ENCODE measurements at places on chromosomes 4 and X.

GRCh38 chrX:36543499-36543898, 464.7 kb upstream of the FAM47C start:
- no peak for DNase-seq

- no peak for DNase-seq
Measured at GRCh38 chrX:72467135-72467534, 105.5 kb downstream of the HDAC8 start.

GRCh38 chr4:7055990-7056325, 11.9 kb downstream of the GRPEL1 start:
- DNase-seq: no peak

DNA sequence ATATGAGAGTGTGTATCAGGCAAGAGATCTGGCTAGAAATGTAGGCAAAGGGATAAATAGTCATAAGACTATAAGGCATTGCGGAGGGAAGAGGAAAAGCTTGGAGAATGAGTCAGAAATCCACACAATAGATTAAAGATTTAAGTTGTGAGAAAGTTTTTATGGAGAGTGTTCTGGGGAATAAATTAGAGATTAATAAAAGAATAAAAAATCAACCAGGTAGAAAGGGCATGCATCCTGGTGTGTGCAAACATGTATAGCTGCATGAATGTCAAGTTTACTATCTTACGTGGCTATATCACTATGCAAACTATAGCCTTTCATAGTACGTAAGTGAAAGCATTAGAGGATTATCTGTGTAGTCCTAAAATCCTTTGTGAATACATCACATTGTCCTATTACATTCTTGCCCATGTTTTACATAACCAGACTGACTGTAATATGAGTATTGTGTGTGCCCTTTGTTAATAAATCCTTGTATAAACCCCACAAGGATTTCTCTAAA, 36.9 kb downstream of the SNCA start:
- no peak for DNase-seq

GRCh38 chr4:145936997-145937901, 1.4 kb downstream of the ZNF827 start:
- DNase-seq: peak; percentile 49

DNA sequence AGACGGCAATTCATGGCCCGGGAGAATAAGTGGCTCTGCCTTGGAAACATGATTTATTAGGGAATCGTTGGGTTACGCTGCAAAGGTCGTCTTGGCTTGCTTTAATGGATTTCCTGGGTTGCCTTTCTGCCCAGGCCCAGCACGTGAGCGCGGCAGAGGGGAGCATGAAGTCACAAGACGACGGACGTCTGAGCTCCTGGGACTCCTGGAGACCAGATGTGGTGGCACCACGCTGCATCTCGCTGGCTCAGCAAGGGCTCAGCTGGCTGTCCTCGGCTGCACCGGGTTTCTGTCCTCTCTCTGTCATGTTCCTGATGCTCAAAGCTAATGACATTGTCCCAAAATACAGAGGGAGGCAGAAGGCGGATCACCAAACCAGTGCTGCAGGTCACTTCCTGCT, 61.2 kb downstream of the C4orf50 start:
- DNase-seq: no peak

GRCh38 chrX:18545771-18546170, 120.4 kb downstream of the CDKL5 start:
- no peak for DNase-seq

DNA sequence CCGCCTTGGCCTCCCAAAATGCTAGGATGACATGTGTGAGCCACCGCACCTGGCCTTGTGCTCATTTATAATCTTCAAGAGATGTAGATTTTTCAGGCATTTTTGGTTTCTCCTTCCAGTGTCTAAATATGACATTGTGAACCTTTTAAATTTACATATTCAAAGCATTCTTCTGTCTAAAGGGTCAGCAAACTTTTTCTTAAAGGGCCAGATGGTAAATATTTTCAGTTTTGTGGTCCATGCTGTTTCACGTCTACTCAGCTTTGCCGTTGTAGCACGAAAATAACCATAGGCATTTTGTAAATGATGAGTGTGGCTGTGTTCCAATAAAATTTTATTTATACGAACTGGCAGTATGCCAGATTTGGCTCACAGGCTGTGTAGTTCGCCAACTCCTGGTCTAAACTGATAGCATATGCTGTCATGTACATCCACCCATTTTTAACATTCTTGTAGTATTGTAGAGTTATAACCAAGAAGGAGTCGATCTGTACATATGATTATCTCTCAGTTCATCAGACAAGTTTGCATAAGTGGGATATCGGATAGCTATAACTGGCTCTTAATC, 12.7 kb upstream of the GCNA start:
- no peak for DNase-seq

GRCh38 chrX:150225266-150225665, 137.9 kb upstream of the MAMLD1 start:
- DNase-seq: no peak

- DNase-seq: no peak
Measured at GRCh38 chr4:149029056-149029651, 586.9 kb upstream of the NR3C2 start.

DNA sequence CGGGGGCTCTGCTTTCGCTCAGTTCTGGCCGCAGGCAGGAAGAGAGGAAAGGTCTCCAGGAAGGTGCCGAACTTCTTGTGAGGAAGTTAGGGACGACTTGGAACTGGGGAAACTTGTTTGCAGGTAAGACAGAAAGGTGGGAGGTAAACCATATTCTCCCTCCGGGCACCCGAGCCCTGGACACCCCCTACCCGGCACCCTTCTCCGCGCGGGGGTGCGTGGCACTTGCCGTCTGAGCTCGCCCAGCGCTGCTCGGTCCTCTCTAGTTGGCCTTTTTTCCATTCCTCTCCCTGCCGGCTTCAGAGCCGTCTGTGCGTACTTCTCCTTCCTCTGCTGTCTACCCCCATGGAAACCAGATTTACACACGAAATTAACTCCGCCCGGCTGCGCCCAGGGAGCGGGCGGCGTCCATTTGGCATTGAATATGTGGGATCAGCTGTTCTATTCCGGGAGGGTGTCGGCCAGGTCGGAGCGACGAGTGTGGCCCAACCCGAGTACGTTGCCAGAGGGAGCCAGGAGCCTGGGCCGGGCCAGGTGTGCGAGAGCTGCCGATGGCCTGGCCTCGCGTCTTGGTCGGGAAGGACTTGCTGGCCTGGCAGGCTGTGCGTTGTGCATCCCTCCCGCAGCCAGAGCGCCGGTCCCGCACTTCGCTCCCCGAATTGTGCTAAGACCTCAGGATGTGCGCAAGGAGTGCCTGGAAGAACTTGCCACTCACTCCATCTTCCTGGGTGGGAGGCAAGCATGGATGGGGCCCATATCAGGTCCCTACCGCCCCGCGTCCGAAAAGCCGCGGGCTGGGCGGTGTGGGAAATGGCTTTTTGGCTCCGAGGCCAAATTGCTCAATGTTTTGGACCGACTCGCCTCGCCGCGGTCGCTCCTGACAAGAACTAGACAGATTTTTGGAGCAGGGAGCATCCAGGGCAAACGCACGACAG, 1.7 kb downstream of the PDGFRA start:
- no peak for DNase-seq

DNA sequence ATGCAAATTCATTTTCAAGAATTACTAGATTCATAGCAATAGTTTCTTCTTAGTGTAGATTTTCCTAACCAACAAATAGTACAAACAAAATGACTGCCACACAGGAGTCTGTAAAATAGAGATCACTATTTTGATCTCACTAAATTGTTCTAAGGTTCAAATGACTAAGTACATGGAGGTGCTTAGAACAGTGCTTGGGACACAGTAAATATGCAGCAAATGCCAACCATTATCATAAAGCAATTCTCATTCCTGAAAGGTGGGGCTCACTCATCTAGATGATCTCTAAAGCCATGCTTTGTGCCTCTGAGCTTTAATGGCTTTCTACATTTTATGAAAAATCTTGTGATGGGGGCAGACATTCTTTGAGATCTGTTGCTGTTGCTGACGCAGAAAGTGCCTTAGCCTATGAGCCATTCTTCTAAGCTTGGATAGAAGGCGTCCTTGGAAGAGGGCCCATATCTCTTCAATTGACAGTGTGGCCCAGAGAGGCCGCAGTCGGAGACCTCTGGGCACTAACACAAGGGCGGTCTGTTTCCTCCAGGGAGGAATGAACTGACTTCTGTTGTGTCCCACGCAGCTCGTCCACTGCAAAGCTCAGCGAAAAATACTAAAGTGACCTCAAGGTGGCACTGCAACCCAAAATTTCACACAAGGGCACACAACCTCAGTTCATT, 23.5 kb downstream of the TLR10 start:
- DNase-seq: peak; percentile 74

DNA sequence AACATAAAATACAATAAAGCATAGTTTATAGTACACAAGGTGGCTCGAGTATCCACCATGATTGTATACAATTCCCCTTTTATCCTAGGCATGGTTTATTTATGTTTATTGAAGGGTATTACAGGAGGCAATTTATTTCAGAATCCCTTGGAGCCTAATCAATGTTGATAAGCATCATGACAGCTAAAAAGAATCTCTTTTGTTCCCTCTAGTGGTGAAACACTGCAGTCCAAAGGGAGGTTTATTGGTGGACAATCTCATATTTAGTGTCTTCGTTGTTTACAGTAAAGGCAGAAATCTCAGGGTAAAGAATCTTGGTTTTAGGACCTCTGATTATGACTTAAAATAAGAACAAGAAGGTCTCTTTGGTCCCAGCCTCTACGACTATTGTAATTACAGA, 1712.5 kb downstream of the C4orf33 start:
- no peak for DNase-seq

DNA sequence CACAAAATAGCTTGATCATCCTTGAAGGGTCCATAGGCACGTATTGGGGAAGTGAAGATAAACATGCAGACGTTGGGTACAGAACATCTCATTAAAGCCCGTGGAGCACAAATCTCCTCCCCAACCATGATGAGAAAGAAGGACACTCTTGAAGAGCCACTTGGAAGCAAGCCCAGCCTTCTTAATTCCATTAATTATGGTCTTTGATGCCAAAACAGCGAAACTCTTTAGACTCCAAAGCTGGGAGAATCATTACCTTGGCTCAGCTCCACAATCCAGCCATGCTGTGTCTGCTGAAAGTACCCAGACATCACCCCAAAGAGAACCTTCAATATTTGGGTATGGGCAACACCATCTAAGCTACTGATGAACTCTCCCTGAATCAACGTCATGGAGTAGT, 169.0 kb upstream of the MBNL3 start:
- no peak for DNase-seq

GRCh38 chr4:112381996-112382692, 85.0 kb downstream of the ALPK1 start:
- DNase-seq: no peak

Data from CD4-positive, alpha-beta T cell treated with Interferon alpha-2 for 1 hour (primary cell).